ENCODE measurements at places on chromosomes 3 and 15.

DNA sequence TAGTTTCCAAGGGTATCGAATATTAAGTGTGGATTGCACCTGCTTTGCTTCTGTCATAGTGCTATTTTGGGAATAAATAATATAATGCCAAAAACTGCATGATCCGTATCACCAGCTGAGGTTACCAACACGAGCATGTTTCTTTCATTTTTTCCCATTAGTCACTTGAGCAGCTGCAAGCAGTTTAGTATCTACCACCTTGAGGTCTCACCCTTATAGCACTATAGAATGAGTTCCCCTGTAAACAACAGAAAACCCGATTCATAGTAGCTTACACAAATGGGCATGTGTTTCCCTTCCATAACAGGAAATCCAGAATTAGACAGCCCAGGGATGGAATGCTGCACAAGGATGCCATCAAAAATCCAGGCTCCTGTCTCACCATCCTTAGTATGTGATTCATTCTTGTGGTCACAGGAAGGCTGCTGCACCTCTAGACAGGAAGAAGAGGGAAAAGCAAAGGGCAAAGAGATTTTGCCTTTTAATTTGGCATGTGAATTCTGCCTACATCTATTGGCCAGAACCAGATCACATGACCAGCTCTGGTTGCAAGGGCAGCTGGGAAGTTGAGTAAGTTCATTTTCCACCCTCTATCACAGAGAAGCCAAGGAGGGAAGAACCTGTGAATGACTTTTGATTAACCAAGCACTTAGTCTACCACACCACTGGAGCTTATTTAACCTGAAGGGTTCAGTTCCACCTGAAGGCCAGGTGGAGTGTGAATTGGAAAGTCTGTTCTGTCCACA, 91.3 kb upstream of the SLC25A36 start:
- DNase-seq, result no peak

GRCh38 chr3:47847260-47847659, 44.3 kb downstream of the DHX30 start:
- DNase-seq, result no peak

DNA sequence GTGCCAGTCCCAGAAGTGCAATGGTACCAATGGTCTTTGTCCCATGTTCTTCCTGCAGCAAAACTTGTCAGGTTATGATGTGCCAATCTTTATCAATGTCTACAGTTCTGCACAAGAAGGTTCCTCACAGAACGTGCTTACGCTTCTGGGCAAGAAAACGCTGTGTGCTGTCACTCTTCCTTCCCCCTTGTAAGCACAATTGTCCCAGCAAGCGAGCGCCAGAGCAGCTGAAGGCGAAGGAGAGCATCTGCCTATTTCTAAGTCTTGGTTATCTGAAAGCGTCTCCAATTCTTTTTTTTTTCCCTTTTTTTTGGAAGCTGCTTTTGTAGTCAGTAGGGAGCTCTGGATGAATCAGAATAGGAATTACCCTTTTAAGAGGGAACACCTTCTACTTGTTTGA, 514.4 kb downstream of the FGF12 start:
- DNase-seq, result peak; percentile 14

- no peak for DNase-seq
These were observed 82.8 kb downstream of the MEGF11 start for GRCh38 chr15:66170716-66171115.

DNA sequence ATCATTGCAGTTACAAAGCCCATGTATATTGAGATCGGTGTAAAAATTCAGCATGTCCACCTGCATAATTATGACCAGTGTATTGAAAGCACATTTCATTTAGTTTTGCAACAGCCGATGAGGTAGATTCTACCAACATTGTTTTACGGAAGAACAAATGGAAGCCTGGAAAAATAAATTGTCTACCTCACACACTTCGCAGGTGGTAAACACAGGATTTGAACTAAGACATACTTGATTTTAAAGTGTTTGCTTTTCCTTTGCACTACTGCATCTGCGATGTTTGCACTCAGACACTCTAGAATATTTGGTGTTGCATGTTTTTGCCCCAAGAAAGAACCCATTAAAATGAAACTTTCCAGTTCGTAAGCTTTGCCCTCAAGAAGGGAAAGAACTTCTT, 148.4 kb downstream of the PGPEP1L start:
- DNase-seq, result no peak

DNA sequence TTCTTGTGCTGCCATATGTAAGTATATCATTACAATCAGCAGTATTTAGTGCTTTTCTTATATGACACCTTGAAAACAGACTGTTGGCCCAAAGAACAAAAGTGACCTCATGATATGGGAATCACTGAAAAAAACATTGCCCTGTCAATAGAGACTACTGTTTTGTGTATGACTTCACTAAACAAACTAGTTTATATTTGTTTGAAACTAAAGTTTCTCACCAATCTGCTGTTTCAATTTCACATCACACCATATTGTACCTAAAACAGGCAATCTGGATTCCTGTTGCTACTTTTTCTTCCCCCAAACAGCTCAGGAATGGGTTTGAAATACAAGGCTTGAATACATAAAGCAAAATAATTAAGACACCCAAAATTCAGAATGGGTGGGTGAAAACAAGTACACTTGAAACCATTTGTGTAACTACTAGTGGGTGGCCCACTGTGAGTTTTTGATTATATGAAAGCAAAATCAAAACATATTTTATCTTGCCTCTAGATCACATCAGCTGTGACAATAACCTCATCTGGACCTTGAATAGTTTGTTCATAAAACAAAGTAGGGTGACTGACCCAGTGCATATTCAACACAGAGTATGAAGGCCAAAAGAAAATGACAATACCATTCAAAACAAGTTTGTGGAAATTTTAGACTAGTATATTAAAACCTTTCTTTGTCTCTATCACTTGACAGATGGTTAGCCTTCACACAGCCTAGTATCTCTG, 5.9 kb downstream of the ZBTB20 start:
- DNase-seq, result no peak

DNA sequence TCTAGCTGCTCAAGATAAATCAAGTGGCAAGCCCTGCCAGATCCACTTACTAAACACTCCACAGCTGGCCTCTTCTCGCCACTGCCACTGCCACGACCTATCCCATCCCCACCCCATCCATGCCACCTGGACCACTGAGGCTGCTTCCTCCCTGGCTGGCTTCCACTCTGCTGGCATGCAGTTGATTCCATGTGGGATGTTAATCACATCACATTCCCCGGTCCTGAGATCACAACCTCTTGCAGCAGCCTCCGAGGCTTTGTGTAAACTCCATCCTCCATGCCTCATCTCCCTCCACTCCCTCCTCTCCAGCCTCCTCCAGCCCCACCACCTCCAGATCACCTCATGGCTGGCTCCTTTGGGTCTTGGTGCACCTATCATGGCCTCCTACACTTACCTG, 7.7 kb downstream of the NCKIPSD start:
- no peak for DNase-seq

- no peak for DNase-seq
These were observed 500.6 kb downstream of the PYDC2 start for GRCh38 chr3:191961529-191961928.

GRCh38 chr3:177905173-177906125, 630.8 kb upstream of the KCNMB2 start:
- DNase-seq, result peak; percentile 42

DNA sequence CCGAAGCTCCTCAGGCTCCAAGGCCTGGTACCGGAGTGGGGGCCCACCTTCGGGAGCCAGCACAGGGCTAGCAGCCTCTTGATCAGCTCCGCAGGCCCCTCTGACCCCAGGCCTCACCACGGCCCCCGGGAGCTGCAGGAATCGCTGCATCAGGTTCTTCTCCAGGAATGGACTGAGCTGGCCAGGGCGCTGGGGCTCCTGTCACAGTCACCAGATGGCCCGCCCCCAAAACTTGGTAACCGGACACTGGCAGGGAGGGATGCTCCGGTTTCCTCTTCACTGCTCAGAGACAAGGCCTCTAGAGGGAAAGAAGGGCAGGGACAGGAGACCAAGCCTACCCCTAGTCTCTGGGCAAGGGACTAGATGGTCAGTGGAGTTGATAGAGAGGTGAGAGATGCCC, 9.9 kb downstream of the AP3B2 start:
- DNase-seq, result peak; percentile 37

GRCh38 chr3:15942462-15942861, 144.7 kb upstream of the ANKRD28 start:
- DNase-seq, result no peak

- no peak for DNase-seq
These were observed 36.7 kb downstream of the RASGRF1 start for GRCh38 chr15:79053894-79054293.

DNA sequence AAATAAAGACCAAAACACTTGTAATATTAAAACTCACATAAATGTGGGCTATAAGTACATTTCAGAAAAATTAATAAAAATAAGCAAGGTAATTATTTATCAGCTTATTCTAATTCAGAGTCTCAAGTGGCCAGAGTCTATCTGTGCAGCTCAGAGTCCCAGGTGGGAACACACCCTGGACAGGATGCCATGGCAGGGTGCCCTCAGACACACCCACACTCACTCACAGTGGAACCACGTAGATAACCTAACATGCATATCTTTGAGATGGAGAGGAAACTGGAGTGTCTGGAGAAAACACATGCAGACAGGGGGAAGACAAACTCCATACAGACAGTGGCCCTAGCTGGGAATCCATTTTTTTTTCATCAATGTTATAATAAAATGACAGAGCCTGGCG, 37.2 kb downstream of the FSIP1 start:
- no peak for DNase-seq

- DNase-seq, result no peak
These were observed 31.8 kb downstream of the PLD1 start for GRCh38 chr3:171778493-171778892.

GRCh38 chr3:10417847-10418246, 87.5 kb downstream of the ATP2B2 start:
- DNase-seq, result no peak

- DNase-seq, result no peak
These were observed 40.9 kb downstream of the SCAP start for GRCh38 chr3:47434849-47435248.

GRCh38 chr3:188595890-188596376, 442.0 kb downstream of the LPP start:
- no peak for DNase-seq

- no peak for DNase-seq
These were observed 115.2 kb upstream of the KCNMB2 start for GRCh38 chr3:178421069-178421468.

- DNase-seq, result peak; percentile 47
These were observed 224.0 kb downstream of the TBC1D5 start for GRCh38 chr3:17518189-17519059.

GRCh38 chr3:41208507-41209220, 9.4 kb downstream of the CTNNB1 start:
- no peak for DNase-seq

- peak; percentile 75 for DNase-seq
These were observed 81.6 kb downstream of the FBN1 start for GRCh38 chr15:48563934-48564333.

DNA sequence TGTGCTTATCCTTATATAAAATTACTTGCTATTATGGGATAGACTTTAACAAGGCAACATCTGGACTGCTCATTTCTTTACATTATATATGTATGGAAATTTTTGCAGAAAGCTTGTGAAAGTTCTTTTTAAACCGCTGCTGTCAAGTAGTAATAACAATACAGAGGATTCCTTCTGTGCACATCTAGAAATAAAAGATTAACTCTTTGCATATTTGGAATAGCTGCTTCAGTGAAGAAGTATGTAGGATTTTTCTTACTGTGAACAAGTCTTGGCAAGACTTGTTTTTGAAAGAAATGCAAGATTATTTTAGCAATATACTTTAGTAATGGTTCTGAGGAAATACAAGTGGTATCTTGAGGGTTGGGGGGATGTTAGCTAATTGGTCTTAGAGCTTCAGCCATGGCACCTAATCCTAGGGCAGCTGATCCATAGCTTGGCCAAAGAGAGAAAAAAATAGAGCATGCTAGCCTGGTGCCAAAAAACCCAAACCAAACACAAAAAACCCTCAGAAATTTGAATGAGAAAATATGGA, 4.3 kb downstream of the PRKCI start:
- DNase-seq, result no peak

- peak; percentile 46 for DNase-seq
These were observed 11.3 kb upstream of the DLG1 start for GRCh38 chr3:197309528-197310361.

GRCh38 chr15:68407141-68407885, 24.6 kb downstream of the ITGA11 start:
- no peak for DNase-seq

DNA sequence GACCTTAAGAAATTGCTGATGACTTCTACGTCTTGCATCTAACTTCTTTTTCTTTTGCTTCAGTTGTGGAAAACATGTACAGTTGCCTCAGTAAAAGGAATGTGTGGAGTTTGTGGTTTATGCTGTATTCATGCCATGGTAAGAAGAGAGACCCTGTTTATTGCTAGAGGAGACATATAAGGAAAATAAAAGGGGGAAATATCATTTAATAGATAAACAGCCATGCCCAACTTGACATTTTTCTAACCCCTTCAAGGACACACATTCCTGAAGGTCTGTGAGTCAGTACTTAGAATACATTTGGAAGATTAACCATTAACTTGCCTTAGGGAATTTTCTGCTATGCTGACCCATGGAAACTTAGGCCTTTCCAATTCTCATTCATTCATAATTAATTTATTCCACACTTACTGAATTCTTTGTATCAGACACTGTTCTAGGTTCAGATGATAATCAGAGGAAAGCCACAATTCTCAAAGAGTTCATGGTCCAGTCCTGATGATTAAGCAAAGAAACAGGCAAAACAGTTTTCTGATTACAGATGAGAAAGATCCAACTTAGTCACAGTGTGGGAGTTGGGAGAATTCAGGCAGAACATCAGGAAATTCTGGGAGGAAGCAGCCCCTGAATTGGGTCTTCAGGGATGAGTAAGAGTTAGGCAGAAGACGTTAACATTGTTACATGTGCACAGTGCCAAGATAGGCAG, 329.8 kb upstream of the RASGRP1 start:
- no peak for DNase-seq

DNA sequence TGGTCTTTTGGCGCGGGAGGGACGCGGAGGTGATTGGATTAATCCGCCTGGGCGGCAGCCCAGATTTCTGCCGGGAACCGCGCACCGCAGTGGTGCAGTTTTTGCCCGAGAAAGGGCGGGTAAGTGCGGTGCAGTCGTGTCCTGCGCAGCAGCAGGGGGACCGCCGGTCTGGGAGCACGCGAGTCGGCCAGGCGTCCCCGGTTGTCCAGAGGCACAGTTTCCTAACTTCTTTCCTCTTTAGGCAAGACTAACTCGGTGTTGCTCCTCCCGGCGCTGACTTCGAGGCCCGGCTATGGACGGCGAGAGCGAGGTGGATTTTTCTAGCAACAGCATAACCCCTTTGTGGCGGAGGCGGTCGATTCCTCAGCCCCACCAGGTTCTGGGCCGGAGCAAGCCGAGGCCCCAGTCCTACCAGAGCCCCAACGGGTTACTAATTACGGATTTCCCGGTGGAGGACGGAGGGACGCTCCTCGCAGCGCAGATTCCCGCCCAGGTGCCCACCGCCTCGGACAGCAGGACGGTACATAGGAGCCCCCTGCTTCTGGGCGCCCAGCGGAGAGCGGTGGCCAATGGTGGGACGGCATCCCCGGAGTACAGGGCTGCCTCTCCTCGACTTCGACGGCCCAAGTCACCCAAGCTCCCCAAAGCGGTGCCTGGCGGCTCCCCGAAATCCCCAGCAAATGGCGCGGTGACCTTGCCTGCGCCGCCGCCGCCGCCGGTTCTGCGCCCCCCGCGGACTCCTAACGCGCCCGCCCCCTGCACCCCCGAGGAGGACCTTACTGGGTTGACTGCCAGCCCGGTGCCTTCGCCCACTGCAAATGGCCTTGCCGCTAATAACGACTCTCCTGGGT, 736 bp downstream of the ARHGEF26 start:
- peak; percentile 70 for DNase-seq

All from eye (tissue), 1 donor.